Activated T-helper 1 cell treated with anti-CD3 and anti-CD28 coated beads, Interleukin-2, amount 50 U/mL, for 16 hours (primary cell): ENCODE measurements at places on chromosomes 3 and 15.

DNA sequence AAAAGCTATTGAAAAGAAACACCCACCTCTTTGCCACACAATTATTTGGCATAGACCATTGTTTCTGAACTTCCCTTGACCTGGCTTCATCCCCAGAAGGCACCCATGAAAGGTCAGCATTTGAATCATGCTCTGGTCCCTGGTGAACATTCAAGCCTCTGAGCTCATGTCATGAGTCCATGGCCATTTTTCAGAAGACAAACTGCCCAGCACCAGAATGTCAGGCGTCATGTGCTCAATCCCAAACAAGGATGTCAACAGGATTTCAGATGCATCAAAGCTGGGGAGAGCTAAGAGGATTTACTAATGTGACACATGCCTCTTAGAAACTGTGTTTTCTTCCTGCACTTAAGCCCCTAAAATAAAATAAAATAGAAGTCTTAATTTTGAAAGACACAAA is 41.3 kb downstream of the TMED3 start:
- DNase-seq: no peak

DNA sequence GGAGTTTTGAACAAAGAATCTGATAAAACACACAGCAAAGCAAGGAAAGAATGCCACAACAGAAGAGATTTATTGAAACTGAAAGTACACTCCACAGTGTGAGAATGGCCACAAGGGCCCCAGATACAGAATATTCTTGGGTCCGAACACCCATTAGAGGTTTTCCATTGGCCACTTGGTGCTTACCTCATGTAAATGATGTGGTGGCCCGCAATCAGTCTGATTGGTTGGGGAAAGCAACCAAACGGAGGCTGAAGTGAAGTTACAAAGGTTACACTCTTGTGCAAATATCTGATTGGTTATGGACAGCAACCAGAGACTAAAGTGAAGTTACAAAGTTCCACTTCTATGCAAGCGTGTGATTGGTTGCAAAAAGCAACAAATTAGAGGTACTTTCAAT is 20.4 kb downstream of the NSUN3 start:
- DNase-seq: no peak

DNA sequence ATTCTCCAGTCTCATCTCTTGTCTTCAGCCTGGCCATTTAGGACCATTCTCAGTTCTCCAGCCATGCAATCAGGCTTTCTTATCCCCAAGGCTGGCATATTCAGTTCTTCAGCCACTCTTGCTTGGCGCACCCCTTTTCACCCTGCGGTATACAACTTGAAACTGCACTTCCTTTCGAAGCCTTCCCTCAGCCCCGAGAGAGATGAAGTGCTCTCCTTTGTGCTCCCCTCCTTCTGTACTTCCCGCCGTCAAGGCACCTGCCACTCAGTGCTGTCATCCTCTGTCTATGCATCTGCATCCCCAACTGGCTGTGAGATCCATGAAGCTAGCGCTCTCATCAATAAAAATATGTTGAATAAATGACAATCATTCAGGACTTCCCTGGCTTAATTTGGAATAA is 45.7 kb downstream of the MORC1 start:
- DNase-seq: no peak

- DNase-seq: no peak
These were observed 969 bp upstream of the BSN start for GRCh38 chr3:49553324-49553691.

- no peak for DNase-seq
These were observed 70.8 kb upstream of the PRR20G start for GRCh38 chr3:127358641-127359040.

DNA sequence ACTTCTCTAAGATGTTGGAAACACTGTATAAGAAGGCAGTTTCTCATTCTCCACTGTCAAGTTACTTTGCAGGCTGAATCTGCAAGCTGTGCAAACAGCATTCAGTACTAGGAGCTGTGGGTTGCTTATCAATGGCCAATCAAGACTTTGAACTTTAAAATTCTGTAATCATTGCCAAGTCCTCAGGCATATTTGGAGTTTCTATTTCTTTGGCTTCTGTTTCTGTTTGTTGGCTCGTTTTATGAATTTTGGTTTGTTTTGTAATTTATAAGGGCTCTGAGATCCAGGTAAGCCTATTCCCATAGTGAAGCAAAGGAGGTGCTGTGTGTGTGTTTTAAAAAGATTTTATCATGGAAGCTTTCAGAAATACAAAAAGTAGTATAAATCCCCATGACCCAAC is 32.1 kb downstream of the TLNRD1 start:
- DNase-seq: no peak

- DNase-seq: no peak
These were observed 66.9 kb downstream of the BFSP2 start for GRCh38 chr3:133466531-133467386.

- no peak for DNase-seq
These were observed 822.0 kb downstream of the CADM2 start for GRCh38 chr3:85780806-85781205.

GRCh38 chr15:69272139-69272538 is 26.6 kb upstream of the PAQR5 start:
- no peak for DNase-seq
